ENCODE measurements at places on chromosomes 1 and 21. TPM values are rescaled to one million over a fixed set of nuclear protein-coding genes. Genes with fewer than 3 reads are reported as not detected.

DNA sequence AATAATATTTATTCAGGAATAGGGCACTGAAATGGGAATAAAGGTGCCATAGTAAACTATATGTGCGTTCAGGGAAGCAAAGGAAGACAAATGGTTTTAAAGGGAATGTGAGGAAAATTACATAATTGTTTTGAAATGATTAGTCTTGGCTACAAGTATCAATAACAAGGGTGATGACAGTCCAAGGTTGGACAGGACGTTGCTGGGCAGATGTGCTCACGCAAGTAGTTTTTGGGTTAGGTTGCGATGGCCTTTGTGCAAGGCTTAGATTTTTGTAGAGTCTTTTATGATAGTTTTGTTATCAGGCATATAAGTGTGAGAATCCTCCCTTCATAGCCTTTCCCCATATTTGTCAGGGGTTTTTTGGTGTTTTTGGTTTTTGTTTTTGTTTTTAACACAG, 57.0 kb downstream of the SPATA6 start:
- no peak for DNase-seq

DNA sequence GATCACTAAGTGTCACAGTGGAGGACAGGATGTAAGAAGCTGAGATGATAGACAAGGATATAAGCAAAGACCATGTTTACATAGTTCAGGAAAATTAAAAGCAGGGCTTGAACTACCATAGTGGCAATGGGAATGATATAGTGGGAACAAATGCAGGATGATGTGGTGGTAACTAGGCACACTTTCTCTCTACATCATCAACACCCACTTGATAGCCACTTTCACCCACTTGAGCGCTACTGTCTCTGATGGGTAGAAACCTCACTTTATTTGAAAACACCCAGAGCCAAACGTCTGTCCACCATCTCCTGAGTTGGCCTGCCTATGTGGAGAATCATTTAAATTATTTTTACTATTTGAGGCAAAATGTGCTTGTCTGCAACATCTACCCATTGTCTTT, 305.0 kb upstream of the ST6GALNAC5 start:
- no peak for DNase-seq

Gene USP1
- total RNA-seq = 35.2 TPM

Gene CXADR
- total RNA-seq = 119 TPM

GRCh38 chr1:60849401-60849800, 233.0 kb upstream of the NFIA start:
- DNase-seq = no peak

DNA sequence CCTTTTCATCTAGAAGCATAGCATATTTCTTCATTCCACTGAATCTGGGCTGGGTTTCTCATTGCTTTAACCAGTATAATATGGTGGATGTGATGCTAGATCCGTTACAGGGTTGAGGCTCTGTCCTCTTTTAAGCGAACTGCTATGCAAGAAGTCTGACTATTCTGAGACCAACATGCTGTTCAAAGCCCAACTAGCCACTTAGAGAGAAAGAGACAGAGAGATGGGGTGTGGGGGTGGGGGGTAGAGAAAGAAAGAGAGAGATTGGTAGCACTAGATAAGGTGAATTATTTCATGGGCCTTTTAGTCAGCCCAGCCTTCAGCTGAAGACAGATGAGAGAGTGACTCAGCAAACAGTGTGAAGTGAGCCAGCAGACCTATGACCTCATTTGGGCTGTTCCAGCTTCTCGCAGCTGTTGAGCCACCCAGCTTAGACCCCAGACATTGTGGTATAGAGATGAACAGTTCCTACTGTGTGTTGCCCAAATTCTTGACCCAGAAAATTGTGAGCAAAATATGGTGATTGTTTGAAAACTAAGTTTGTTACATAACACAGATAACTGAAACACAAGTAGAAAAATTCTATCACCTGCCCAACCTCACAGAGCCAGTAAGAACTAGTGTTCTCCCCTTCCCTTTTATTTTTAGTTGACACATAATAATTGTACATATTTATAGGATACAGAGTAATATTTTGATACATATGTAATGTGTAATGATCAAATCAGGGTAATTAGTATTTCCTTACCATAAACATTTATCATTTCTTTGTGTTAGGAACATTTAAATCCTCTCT, 40.7 kb upstream of the PRKACB start:
- no peak for DNase-seq

Gene RAP1GAP
- total RNA-seq = 9.7 TPM

DNA sequence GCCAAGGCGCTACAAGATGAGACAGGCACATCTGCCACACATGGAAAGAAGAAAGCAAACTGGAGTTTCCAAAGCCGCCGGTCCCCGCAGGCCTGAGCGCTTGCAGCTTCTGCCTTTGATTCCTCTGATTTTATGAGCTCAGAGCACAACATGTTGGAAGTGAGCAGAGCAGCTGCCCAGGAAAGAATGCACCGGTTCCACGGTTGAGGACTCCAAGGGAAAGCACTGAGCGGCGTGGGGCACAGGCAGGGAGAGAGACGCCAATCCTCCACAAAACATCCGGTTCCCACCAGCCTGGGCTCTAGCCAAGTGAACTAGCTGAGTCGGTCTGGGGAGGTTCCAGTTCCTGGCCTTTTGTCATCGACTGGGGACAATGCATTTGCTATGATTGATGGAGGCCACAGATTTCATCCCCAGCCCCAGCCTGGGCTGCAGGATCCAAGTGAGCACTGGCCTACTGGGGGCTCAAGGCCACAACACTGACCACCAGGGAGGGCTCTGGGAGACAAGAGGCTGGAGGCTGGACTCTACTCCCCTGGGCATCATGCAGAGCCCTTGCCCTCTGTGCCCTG, 253.1 kb upstream of the IRF2BP2 start:
- DNase-seq = no peak

Gene B3GALT5
- total RNA-seq = 32.4 TPM

Gene TGFB2
- 1.5 TPM for total RNA-seq

DNA sequence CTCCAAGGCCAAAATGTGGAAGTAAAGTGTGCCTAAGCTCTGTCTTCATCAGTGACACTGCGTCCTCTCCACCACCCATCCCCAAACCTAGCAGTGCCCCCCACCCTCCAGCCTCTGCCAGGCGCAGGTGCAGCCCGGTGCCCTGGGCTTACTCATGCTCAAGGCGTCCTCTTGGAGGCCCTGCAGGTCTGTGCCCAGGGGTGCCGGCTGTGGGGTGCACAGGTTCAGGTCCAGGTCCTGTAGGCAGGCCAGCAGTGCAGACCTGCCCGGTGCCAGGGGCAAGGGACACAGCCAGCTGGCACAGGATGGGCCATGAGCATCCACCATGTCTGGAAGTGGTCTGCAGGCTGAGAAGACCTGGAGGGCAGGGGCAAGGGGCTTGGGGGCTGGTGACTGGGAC, 5.1 kb downstream of the ZNF683 start:
- no peak for DNase-seq

Gene LRIG2
- 23.5 TPM for total RNA-seq

Gene DDAH1
- total RNA-seq = 27.5 TPM

DNA sequence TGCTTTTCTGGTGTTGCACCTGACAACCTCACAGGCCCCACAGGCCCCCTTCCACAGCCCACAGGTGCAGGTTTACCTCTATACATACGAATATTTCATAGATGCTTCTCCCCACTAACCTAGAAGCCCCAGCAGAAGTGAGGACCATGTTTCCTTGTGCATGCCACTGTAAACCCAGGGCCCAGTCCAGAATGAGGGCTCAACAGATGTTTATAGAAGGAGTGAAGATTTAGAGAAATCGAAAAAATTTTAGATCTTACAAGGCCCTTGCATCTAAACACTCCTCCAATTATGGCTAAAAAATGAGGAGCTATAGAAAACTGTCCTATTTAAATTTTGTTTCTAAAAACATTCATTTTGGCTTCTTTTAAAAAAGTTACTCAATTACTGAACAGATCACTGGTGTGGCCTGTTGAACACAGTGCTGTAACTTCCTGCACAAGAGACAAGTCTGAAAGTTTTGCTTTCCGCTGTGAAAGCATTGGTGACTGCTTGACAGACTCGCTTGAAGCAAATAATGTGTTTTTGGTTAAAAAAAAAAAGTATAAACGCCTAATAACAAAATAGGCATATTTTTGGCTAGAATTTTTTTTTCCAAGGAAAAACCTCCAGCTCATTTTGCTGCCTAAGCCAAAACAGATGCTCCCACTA, 1.2 kb downstream of the ABCB10 start:
- DNase-seq = no peak

DNA sequence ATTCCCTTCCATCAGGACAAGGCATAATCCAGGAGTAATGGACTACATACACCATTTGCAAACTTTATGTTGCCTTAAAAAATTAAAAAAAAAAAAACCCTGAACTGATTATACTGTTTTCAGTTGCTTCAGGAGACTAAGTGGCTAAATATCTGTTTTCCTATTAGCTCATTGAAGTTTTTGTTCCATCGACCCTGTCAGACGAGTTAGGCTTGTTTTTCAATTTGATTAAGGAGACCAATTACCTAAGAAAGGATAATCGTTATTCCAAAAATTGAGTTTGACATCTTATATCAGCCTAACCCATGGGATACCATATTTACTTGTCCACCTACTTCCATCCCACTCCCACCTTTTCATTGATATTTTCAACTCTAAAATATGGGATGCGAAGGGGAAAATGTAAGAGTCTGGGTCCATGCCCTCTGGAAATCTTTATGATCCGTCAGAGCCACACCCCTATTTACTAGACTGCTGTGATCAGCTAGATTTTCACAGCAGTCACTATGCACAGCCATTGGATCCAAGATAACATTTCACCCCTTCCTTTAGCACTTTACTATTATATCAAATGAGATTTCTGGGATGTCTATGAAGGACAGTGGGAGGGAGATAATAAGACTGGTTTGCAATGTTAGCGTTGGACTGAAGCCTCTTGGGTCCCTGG, 41.0 kb downstream of the IL12RB2 start:
- DNase-seq = no peak

Gene LCE1F
- not detected for total RNA-seq

- no peak for DNase-seq
Measured at GRCh38 chr1:222670110-222670509, 42.2 kb downstream of the AIDA start.

DNA sequence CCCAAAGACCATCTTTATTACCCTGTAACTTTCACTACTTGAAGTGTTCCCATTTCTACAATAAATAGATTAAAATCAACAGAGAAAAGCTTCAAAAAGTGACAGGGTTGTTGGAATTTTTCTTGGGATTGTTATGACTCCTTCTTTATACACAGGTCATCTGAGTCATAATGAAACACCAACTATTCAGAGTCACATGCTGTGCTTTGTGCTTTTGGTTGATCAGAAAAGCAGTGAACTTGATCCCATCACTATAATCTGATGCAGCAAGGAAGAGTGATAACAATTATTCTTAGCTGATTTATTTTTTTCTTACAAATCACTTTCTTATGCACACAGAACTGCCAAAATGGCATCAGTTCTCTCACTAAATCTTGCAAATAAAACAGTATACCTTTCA, 422.9 kb downstream of the PTBP2 start:
- no peak for DNase-seq

GRCh38 chr1:119348941-119349340, 19.6 kb upstream of the HAO2 start:
- DNase-seq = no peak

Gene CD247
- 1.8 TPM for total RNA-seq

Gene NBL1
- 17.1 TPM for total RNA-seq

Gene ERVH48-1
- 26.6 TPM for total RNA-seq

GRCh38 chr1:186043296-186043695, 309.1 kb downstream of the HMCN1 start:
- no peak for DNase-seq

Gene XCL2
- total RNA-seq = not detected

Gene CSMD2
- 14.0 TPM for total RNA-seq

DNA sequence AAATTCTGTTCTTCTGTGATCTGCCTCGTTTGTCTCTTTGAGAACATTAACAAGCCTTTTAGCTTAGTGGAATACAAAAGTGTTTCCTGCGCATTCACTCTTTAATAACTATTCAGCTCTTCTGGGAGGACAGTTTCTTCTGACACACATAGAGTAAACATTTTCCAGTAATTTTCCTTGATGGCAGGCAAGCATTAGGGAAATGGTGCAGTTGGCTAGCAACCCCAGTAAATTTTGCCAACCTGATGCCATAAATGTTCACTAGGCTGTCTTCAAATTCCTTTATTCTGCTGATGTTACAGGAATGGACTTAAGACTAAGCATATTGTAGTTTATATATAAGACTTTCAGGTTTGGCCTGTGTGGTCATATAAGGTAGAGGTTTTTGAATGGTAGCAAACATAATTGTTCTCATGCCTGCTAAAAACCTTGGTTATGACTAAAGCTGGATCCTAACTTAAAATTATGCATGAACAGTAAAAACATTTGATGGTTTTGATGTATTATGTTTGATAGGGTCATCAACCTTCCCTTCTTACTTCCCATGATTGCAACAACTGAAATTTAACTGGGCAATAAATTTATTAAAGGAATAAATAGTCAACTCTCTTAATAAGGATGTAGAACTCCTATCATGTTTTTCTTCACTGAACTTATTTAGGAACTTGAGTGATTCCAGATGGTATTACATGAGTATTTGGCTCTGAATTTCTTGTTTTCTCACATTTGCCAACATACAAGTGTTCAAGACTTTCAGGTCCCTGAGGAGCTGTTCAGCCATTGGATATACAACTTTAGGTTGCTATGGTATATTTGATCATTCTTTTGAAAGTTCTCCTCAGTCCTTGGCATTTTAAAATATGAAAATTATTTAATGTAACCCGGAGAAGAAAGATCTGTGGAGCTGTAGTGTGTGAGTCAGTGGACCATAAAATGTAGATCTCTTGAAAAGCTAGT, 223.4 kb downstream of the FMN2 start:
- no peak for DNase-seq

Gene OR6K3
- not detected for total RNA-seq

- DNase-seq = no peak
Measured at GRCh38 chr1:225253784-225254183, 174.1 kb downstream of the LBR start.
